ENCODE measurements at places on chromosomes 16 and 17.
A peak's percentile ranks its signal among the peaks of the same experiment; 100 is the strongest.

- no peak for DNase-seq
Measured at GRCh38 chr16:30787613-30788378, 791 bp upstream of the ZNF629 start.

- no peak for DNase-seq
Measured at GRCh38 chr16:9545522-9546437, 454.3 kb downstream of the HAPSTR1 start.

GRCh38 chr17:7388856-7389255 lies 5.5 kb downstream of the PLSCR3 start:
- DNase-seq = no peak

- DNase-seq = no peak
Measured at GRCh38 chr17:64546716-64547115, 39.9 kb downstream of the CEP95 start.

DNA sequence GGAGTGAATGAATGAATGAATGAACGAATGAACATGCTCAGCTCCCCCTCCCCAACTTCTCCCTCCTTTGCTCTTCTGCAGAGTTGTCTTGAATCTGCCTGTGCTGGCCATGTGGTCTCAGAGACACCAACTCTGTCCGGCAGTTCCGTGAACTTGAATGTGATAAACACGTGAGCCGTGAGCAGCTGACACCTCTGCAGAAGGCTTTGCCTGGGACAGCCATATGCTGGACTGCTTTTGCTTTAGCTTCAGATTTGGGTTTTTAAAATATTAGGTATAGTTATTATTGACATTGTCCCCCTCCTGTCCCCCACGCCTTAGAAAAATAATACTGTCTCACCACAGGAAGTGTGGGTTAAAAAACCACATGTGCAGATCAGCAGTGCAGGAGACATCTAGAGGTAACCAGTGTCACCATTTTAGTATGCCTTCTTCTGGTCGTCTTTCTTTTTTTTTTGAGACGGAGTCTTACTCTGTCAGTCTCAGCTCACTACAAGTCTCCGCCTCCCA lies 83.8 kb downstream of the ABCC1 start:
- DNase-seq = no peak

GRCh38 chr16:66740010-66740409 lies 11.4 kb downstream of the DYNC1LI2 start:
- DNase-seq = peak; percentile 74
